ENCODE measurements at places on chromosomes 12 and 14. TPM values are rescaled to one million over a fixed set of nuclear protein-coding genes. Genes with fewer than 3 reads are reported as not detected.

Gene AKAP6
- total RNA-seq: 2.7 TPM

- peak; percentile 53 for DNase-seq
These were observed 429.9 kb downstream of the DAD1 start for GRCh38 chr14:22159099-22159498.

DNA sequence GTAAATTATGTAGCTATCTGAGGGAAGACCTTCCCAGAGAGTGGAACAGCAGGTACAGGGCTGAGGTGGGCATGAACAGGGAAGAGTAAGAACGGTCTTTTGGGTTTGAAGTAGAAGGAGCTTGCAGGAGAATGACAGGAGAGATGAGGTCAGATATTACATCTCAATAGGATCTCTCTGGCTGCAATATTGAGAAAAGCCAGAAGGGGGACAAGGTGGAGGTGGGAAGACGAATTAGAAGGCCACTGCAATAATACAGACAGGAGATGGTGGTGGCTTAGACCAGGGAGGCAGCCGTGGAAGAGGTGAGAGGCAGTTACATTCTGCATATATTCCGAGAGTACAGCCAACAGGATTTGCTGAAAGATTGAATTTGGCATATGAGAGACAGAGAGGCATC, 310.2 kb downstream of the APAF1 start:
- peak; percentile 2 for DNase-seq

GRCh38 chr12:53828598-53828997, 76.8 kb upstream of the CISTR start:
- DNase-seq: no peak

Gene GNPTAB
- total RNA-seq: 18.0 TPM
